ENCODE measurements at places on chromosomes 12 and 14.

DNA sequence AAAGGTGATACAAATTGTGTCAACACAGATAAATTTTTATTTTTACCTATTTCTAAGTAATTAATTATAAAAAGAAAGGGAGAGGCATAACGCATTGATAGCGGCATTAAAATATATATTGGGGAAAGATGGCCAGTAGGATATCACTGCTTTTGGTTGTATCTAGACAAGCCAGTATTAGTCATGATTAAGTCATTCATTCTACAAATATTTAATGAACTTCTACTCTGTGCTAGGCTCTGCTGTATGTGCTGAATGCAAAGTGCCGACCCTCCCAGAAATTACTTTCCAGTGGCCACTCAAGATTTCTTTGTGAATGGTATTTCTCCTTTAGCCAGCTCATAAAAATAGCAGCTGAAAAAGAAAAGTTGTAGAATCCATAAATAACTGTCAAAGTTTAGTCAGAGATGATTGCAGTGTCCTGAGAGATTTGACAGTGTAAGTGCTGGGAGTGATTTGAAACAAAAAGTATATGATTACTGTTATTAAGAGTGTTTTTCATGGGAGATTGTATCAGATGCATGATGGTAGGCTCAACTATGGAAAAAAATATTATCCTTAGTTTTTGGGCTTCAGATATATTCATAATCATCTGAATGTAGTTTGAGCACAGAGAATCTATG, 133.2 kb downstream of the MGAT4C start:
- H3K27me3 ChIP-seq, result no peaks in the 10 kb centered on the region
- H3K36me3 ChIP-seq, result no peaks in the 10 kb centered on the region
- no peak for DNase-seq

GRCh38 chr12:94353130-94353529, 106.5 kb downstream of the CEP83 start:
- no peak overlapping the region for H3K4me3 ChIP-seq
- peaks cover 2% of the 10 kb centered on the region for H3K27me3 ChIP-seq
- H3K4me1 ChIP-seq, result no peaks in the 10 kb centered on the region
- DNase-seq, result no peak
- H3K27ac ChIP-seq, result no peak overlapping the region
- peaks cover 43% of the 10 kb centered on the region for H3K36me3 ChIP-seq

DNA sequence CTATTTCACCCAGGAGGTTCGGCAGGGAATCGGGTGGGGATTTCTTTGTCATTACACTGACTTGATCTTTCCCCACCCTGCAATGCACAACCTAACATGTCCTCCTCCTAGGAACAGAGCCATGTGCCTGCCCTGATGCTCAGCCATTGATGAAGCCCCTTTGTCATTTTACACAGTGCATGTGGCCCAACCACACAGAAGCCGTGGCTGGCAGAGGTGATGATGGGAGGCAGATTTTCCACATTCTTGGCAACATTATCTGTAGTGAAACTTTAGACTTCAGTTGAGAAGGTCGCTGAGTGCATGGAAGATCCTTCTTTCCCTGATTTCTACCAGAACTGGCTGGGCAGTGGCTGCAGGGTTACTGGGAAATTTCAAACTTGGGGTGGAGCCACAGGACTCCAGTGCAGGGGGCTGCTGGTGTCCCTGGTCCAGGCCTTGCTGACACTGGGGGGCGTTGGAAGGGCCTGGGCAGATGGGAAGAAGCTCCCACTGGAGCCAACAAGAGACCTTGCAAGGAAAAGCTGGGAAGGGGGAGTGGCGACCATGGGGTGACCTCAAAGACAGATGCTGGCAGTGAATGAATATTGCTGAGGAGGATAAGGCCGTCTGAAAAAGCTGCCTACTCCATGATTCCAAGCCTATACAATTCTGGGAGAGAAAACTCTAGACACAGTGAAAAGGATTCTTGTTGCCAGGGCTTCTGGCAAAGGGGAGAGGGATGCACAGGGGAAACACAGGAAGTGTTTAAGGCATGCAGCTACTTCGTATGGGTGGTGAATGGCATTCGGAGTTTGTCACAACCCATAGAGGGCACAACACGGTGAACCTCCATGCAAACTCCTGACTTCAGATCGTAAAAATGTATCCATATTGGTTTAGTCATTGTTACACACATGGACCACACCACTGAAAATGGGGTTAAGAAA, 41.8 kb upstream of the P2RX7 start:
- no peaks in the 10 kb centered on the region for H3K4me1 ChIP-seq
- H3K4me3 ChIP-seq, result no peak overlapping the region
- DNase-seq, result no peak
- peaks cover 9% of the 10 kb centered on the region for H3K27me3 ChIP-seq

GRCh38 chr12:15163030-15163976, 57.9 kb downstream of the RERG start:
- no peaks in the 10 kb centered on the region for H3K4me1 ChIP-seq
- DNase-seq, result no peak
- H3K36me3 ChIP-seq, result no peaks in the 10 kb centered on the region
- H3K27ac ChIP-seq, result no peak overlapping the region
- H3K4me3 ChIP-seq, result no peak overlapping the region

DNA sequence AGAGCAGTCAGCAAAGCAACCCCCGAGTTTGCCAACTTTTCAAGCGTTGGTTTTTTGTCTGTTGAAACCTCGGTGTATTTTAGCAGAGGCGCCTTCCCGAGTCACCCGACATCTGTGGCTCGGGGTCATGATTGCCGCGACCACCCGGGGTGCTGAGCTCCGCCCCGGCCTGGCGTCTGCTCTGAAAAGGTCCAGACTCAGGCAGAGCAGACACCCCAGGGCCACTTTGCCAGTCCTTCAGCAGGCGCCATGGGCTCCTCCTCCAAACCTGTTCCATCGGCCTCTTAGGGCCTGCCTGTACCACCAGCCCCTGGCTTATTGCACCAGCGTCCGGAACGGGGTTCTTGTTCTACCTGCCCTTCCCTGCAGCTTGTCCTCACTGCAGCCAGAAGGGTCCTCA, 19.1 kb downstream of the ANKRD9 start:
- peak; percentile 10 for DNase-seq
- H3K27me3 ChIP-seq, result peaks cover 3% of the 10 kb centered on the region
- H3K4me1 ChIP-seq, result no peaks in the 10 kb centered on the region
- no peak overlapping the region for H3K27ac ChIP-seq

DNA sequence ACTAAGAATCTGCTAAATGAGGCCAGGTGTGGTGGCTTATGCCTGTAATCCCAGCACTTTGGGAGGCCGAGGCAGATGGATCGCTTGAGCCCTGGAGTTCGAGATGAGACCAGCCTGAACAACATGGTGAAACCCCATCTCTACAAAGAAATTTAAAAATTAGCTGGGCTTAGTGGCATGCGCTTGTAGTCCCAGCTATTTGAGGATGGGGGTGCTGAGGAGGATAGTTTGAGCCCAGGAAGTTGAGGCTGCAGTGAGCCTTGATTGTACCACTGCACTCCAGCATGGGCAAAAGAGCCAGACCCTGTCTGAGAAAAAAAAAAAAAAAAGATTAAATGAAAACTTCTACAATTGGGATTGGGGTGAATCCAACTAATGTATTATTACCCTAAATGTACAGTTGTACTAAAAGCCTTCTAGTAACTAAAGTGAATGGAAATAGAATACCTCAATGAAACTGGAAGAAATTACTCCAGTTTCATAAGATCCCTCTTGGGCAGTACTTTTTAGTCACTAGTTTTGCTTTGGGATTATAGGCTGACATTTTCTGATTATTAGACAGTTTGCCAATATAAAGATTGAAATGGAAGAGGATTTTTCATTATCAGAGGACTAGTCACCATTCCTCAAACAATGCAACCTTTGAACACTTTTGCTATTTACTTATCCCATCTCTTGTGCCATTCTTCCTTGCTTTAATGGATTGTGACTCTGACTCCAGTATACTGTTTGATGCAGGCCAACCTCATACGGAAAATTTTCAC, 14.3 kb downstream of the COCH start:
- H3K36me3 ChIP-seq, result no peaks in the 10 kb centered on the region
- no peak overlapping the region for H3K4me3 ChIP-seq
- H3K27ac ChIP-seq, result no peak overlapping the region
- no peak for DNase-seq
- no peaks in the 10 kb centered on the region for H3K27me3 ChIP-seq
- H3K4me1 ChIP-seq, result no peaks in the 10 kb centered on the region

DNA sequence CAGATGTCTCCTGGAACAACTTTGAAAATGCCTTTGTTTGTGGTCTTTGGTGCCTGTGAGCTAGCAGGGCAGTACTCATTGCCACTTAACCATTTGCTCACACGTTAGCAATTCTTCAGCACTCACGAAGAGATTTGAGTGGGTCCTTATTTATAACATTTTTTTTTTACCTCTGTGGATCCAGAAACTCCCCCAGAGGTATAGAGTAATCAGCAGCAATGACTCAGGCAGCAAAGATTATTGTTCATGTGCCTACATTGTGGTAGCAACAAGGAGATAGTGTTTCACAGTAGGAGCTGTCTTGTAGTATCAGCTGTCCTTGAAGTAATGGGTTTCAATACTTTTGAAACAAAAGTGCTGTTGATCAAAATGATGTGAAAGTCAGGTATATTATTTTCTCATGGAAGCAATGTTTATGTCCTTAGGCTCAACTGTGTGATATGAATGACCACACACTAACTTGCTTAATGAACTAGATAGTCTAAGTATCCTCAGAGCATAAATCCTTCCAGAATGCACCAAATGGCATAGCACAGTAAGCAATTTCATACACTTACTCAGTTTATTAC, 304.1 kb downstream of the EGLN3 start:
- DNase-seq, result no peak
- no peaks in the 10 kb centered on the region for H3K27me3 ChIP-seq
- H3K36me3 ChIP-seq, result no peaks in the 10 kb centered on the region
- H3K4me1 ChIP-seq, result peaks cover 10% of the 10 kb centered on the region
- no peak overlapping the region for H3K27ac ChIP-seq

GRCh38 chr12:28374556-28374955, 184.3 kb downstream of the CCDC91 start:
- peaks cover 27% of the 10 kb centered on the region for H3K36me3 ChIP-seq
- peaks cover 1% of the 10 kb centered on the region for H3K27me3 ChIP-seq
- H3K4me3 ChIP-seq, result no peak overlapping the region
- DNase-seq, result no peak

DNA sequence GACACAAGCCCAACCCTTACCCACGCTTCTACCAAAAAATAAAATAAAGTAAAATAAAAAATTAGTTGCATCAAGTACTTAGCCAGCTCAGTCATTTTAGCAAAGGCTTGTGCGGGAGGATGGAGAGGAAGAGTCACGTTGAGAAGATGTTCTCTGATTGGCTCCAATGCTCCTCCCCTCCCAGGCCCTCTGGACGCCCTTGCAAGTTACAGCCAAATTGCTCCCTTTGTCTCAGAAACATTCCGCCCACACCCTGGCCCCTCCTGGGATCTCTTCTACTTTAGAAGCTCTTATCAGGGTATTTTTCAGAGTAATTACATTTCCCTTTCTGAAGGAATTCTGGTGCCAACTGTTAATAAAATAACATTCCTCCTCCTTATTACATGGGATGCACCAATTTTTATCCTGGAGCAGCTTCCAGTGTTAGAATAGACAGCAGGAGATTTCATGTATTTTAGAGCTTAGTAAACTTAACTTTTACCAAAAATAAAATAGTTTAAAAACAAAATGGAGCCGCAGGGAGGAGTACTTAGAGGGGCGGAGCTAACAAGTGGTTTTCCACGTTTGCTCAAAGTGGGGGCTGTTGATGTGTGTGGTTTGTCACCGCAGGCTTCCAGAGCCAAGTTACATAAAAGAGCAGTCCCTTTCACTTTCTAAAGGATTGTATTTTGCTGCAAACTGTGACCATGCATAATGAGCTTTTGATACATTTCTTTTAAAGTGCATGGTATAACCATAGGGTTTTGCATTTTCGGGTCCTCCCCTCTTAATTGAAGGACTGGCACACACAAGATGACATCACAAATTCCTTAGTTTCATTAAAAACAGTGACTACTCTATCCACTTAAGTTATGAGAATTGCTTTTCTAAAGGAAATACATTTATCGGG, 71.7 kb upstream of the RAP1B start:
- H3K36me3 ChIP-seq, result peaks cover 5% of the 10 kb centered on the region
- DNase-seq, result no peak
- no peak overlapping the region for H3K4me3 ChIP-seq
- H3K4me1 ChIP-seq, result no peaks in the 10 kb centered on the region

GRCh38 chr12:130469552-130469951, 131.9 kb downstream of the PIWIL1 start:
- peak overlapping the region; percentile 48 for H3K27ac ChIP-seq
- peak; percentile 42 for DNase-seq
- no peak overlapping the region for H3K4me3 ChIP-seq
- H3K27me3 ChIP-seq, result no peaks in the 10 kb centered on the region
- no peaks in the 10 kb centered on the region for H3K36me3 ChIP-seq

DNA sequence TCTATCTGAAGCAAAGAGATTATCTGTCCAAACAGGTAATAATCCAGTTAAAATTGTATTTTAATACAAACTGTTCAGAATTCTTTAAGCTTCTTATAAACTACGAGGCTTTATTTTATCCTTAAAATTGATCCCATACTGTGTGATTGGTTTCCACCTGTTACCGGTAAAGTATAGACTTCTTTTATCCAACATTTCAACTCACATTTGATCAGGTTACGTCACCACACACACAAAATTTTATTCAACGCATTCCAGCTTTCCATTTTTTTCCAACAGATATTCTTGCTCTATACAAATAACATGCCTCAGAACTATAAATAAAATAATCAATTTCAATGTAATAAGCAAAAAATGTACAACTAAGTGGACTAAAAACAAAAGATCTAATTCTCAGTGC, 4.5 kb downstream of the NOVA1 start:
- H3K4me3 ChIP-seq, result peak overlapping the region; percentile 97
- peaks cover 20% of the 10 kb centered on the region for H3K4me1 ChIP-seq
- no peaks in the 10 kb centered on the region for H3K36me3 ChIP-seq
- H3K27ac ChIP-seq, result peak overlapping the region; percentile 60

- no peaks in the 10 kb centered on the region for H3K4me1 ChIP-seq
- no peak for DNase-seq
- peaks cover under 1% of the 10 kb centered on the region for H3K27me3 ChIP-seq
- H3K36me3 ChIP-seq, result no peaks in the 10 kb centered on the region
- H3K4me3 ChIP-seq, result no peak overlapping the region
These were observed 34.4 kb upstream of the CRY1 start for GRCh38 chr12:107127482-107128430.

DNA sequence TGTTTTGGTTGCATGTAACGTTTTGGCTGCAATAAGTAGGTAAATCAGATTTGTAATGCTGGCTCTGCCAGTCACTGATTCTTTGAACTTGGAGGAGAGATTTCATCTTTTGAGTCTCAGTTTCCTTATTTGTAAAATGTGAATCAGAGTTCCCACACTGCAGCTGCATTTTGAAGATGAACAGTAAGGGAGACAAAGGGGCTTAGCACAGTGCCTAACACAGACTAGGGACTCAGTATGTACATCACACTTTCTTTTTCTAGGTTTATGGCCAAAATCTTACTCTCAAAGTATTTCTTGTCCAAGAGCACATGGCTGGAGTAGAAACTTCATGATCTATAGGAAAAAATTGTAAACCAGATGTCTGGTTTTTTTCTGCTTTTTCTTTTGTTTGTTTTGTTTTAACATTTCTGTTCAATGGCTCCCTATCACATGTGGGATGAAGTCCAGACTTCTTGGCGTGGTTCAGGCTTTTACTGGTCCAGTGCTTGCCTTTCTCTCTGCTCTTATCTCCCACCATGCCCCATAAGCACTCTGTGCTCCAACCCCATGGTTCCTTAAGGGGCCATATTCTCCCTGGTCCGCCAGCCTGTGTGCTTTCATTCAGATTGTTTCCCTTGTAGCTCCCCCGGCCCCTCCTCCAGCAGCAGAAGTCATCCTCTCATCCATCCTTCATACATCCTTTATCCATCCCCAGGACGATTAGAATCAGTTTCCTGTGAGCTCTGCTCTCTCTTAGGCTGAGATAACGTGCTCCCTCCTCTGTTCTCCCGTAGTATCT, 58.0 kb downstream of the SYNE2 start:
- no peak overlapping the region for H3K4me3 ChIP-seq
- H3K36me3 ChIP-seq, result no peaks in the 10 kb centered on the region
- DNase-seq, result no peak
- H3K27me3 ChIP-seq, result no peaks in the 10 kb centered on the region
- no peak overlapping the region for H3K27ac ChIP-seq
